ENCODE measurements at places on chromosomes 3 and 15. TPM values are rescaled to one million over a fixed set of nuclear protein-coding genes. Genes with fewer than 3 reads are reported as not detected.

PPP1R14D gene
- not detected for polyA plus RNA-seq

CIB2 gene
- 11.5 TPM for polyA plus RNA-seq

C2CD4A gene
- not detected for polyA plus RNA-seq

SAMD7 gene
- not detected for polyA plus RNA-seq

GOLGA8T gene
- polyA plus RNA-seq = not detected

KLHL25 gene
- 9.4 TPM for polyA plus RNA-seq

LSAMP gene
- 8.6 TPM for polyA plus RNA-seq

IMPG2 gene
- polyA plus RNA-seq = 1.5 TPM

ST3GAL6 gene
- polyA plus RNA-seq = 5.7 TPM

PGBD4 gene
- 1.9 TPM for polyA plus RNA-seq

MESD gene
- 19.8 TPM for polyA plus RNA-seq

IL17RD gene
- 24.4 TPM for polyA plus RNA-seq

PLSCR5 gene
- not detected for polyA plus RNA-seq

GOLGA8R gene
- polyA plus RNA-seq = 8.3 TPM

Data from hindlimb muscle (tissue), 1 donor.